ENCODE measurements at places on chromosomes 12 and 14.

DNA sequence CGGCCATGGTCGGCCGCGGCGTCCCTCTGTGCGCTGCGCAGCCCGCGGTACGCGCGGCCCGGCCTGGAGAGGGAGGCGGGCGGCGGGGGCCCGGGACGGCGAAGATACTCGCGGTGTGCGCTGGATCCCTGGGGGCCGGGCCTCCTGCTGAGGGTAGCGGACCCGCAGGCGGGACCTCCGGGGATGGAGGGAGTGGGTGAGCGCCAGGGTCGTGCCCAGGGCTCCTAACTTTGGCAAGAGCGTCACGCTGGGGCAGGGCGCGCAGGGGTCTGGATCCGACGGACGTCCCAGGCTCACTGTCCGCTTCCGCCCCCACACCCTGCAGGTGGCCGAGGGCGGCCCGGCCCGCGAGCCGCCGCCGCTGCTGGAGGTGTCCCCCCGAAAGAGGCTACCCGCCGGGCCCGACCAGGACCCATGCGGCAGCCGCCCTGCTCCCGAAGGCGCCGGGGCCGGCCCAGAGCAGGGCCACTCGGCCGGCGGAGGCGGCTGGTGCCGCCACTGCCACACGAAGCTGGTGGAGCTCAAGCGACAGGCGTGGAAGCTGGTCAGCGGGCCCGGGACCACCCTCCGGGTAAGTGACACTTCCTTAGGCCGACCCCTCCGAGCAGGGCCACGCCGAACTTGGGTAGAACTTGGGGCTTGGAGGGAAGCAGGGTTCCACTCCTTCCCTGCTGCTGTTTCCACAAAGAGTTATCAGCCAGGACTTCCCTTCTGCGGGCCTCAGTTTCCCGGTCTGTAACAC, 502 bp downstream of the KIF26A start:
- DNase-seq, result no peak

GRCh38 chr12:95100264-95101190, 27.1 kb upstream of the NR2C1 start:
- no peak for DNase-seq

GRCh38 chr12:105092336-105092735, 8.1 kb upstream of the ALDH1L2 start:
- DNase-seq, result no peak

- no peak for DNase-seq
These were observed 27.3 kb downstream of the DLK1 start for GRCh38 chr14:100754020-100754419.

GRCh38 chr12:51395283-51396230, 4.4 kb upstream of the GALNT6 start:
- no peak for DNase-seq

- no peak for DNase-seq
These were observed 129.7 kb downstream of the PAX9 start for GRCh38 chr14:36791402-36791801.

DNA sequence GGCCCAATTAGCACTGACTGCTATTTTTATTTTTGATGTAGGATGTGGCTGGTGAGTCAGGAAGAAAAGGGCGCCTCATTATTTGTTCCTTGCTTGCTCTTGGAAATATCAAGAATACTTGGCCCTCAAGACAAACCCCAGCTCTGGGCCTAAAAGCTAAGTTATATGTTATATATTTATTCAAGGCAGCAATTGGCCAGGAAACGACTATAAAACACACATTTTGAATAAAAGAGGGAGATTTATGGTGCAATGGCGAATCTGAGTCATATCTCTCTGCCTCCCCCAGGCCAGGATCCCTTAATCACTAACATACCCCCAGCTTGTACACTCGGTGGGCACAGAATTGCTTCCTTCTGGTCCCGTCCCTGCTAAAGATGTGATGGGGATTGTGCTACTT, 63.3 kb downstream of the TBX5 start:
- no peak for DNase-seq

GRCh38 chr14:65689070-65689469, 276.5 kb downstream of the FUT8 start:
- DNase-seq, result no peak

DNA sequence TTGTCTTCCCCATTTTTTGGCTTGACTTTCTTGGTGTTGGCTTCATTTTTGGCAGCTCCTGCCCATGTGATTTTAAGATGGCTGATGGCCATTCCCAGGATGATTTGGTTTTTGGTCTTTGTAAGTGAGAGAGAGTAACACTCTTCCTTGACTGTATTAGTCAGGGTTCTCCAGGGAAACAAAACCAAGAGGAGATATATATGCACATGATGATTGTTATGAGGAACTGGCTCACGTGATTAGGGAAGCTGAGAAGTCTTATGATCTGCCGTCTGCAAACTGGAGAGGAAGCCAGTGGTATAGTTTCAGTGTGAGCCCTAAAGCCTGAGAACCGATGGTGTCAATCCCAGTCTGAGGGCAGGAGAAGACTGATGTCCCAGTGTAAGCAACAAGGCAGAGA, 146.6 kb downstream of the NRXN3 start:
- no peak for DNase-seq

- DNase-seq, result no peak
These were observed 58.7 kb upstream of the SOX5 start for GRCh38 chr12:24008166-24008565.

GRCh38 chr12:2733493-2734355, 61.0 kb upstream of the FKBP4 start:
- DNase-seq, result no peak

DNA sequence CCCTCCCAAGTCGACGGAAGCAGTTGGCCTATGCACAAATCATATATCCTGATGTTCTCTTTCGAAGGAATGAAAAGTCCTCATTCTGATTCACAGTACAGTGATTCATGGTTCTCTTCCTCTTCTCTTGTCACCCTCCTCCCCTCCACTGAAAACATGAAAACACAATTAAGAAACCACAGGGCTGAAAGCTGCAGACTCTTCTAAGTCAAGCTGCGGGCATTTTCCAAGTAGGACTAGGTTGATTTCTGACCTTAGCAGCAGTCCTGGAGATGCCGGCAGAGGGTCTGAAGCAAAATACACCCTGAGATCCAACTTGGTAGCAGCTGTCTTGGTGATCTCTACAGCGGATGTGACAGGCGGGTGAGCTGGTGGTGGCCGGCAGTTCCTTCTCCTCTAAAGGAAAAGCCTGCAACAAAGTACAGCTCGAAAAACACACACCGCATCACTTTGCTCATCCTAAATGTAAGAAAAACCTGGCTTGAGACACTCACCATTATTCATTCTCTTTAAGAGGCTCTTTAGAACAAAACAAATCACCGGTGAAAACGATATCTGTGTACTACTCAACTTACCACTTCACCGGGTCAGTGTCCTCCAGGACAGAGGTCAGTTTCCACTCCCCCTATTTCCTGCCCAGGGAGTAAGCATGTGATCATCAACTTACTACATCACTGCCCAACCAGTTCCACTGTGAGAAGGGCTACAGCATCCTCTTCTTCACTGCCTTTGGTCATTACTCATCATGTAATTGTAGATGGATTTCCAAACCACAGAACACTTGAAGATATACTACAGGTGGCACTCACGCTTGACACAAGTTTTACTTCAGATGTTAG, 6.0 kb downstream of the TMCC3 start:
- DNase-seq, result no peak

- no peak for DNase-seq
These were observed 287.6 kb upstream of the E2F7 start for GRCh38 chr12:77352946-77353345.

- DNase-seq, result peak; percentile 50
These were observed 210.6 kb downstream of the PHLDA1 start for GRCh38 chr12:75820848-75821578.

- no peak for DNase-seq
These were observed 73.6 kb downstream of the HECTD4 start for GRCh38 chr12:112308652-112309051.

GRCh38 chr12:3279415-3279780, 202.2 kb downstream of the TSPAN9 start:
- no peak for DNase-seq

- DNase-seq, result no peak
These were observed 430.9 kb downstream of the PCNX1 start for GRCh38 chr14:71338153-71338552.

Data from NCI-H2171 treated with DMSO at 0.1 percent for 48 hours (cell line).